ENCODE measurements at places on chromosomes 7 and 10.

GRCh38 chr10:13751191-13751764 lies 164.5 kb downstream of the PRPF18 start:
- no peak for DNase-seq

DNA sequence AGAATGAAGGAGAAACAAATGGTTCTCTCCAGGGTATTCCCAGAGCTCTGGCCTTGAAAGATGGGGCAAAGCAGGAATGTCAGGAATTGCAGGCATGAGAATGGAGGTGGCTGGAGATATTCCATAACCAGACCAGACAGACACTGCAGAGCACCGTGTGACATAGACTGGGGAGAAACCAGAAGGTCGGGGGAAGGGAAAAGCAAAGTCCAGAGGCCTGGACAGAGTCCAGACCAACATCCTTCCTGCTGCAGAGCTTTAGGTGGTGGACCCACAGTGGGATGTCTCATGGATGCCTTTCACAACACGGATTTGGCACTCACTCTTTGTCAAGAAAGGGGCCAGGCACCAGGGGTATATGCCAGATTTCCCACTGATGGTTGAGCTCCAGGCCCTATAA lies 177.2 kb upstream of the INHBA start:
- no peak for DNase-seq

DNA sequence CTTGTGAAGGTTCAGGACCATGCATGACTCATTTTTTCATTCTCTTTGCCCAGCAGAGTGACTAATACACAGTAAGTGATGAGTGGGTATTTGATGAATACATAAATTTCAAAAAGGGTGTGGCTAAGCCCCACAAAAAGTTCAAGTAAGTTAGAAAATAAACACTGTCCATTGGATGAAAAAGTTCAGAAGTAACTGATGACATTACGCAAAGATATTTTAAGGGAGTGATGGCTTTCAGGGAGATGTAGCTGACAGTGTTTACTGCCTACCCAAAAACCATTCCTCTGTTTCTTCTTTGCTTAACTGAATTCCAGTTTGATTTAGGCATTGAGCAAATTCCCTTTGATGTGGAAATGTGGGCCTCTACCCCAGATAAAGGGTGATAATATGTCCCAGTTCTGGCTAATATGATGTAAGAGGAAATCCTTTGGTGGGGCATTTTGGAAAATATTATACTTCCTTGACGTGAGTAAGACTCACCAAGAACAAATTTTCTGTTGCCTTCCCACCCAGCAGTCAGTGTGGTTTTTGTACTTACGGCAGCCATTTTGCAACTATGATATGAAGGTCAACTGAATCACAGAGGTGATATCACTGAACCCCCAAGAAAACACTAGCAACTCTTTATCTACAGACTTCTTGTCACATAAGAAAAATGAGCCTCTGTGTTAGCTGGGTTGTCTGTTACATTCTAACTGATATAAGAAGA lies 29.0 kb upstream of the EBLN1 start:
- peak; percentile 41 for DNase-seq

GRCh38 chr7:106124186-106124585 lies 12.1 kb upstream of the SYPL1 start:
- DNase-seq = no peak

GRCh38 chr10:23516530-23516929 lies 77.7 kb downstream of the OTUD1 start:
- peak; percentile 4 for DNase-seq

GRCh38 chr7:156675721-156676120 lies 35.1 kb downstream of the RNF32 start:
- DNase-seq = no peak

- no peak for DNase-seq
Observed at GRCh38 chr10:94219829-94220228, 142.9 kb downstream of the NOC3L start.

GRCh38 chr7:1123715-1124114 lies 35.8 kb downstream of the GPER1 start:
- DNase-seq = no peak

GRCh38 chr7:151047976-151048815 lies at the start of gene ASIC3:
TSS of gene ASIC3 (plus strand) at chr7:151048531. CDS start at chr7:151048886, 355 bp downstream.
- DNase-seq = no peak

DNA sequence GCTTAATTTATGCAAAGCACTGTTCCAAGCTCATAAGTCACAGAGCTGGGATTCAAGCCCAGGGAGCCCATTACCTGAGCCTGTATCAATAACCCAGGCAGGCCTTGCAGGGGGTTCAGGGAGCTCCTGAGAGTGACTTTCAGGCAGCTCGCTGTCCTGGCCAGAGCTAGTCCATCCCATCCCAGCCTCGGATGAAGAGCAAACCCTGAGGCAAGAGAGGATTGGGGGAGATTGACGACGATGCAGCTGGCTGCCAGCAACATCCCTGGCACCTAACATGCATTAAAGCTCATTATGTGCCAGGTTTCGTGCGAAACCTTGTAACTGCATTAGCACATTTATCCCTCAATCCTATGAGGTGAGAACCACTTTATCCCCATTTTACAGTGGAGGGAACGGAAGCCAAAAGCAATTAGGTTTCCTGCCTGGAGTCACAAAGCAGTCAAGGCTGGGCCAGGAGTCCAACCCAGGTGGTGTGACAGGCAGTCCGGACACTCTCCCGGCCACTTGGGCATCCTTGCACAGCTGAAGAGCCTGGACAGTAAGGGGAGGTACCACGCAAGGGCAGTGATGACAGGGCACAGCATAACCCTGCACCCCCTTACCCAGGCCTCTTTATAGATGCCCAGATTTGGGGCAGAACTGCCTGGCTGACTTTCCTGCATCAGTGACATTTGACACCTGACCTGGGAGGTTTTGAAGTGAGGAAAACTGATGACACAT lies 129.8 kb upstream of the CHST15 start:
- no peak for DNase-seq

GRCh38 chr10:120555842-120556532 lies 99.0 kb downstream of the PLPP4 start:
- no peak for DNase-seq

DNA sequence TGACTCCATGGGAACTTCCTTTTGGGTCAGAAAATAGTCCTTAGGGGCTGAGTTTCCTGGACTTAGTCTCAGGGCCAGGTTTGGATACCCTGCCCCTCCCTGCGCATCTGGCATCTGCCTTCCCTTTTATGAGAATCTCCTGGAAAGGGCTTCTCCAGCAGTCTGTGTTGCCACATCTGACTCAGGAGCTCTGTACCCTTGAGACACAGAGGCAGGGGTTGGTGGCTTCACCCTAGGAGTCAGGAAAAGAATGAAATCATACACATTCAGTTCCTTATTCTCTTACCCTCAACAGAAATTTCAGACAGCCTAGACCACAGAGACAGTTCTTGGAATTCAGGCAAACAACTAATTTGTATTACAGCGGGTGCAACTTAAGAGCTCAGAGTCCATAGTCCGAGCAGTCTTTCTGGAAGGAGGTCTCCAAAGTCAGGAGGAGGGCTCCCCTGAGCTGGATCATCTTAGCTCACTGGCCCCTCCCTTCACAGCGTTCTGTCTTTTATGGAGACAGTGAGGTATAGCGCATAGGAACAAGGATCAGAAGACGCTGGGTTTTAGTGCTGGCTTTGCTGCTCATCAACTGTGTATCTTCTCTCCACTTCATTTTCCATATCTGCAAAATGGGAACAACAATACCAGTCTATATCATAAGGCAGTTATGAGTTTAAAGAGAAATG lies 3.0 kb upstream of the PLAU start:
- no peak for DNase-seq

DNA sequence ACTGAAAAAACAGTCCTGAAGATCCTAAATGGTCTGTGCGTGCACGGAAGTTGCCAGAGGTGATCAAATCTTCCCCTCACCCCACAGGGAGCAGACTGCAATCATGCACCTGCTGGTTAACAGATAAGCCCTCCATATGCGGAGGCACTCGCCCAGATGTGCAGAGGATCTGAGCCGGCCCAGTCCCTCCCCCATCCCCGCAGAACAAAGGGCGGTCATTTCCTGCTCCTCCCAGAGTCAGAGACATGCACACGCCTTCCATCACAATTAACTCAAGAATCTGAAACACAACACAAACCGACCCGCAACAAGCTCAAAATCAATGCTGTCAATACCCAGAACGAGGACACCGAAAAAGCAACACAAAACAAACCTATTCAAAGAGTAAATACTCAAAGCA lies 24.2 kb downstream of the CRTAC1 start:
- no peak for DNase-seq

GRCh38 chr10:83632701-83633100 lies 506.6 kb upstream of the GHITM start:
- DNase-seq = no peak

DNA sequence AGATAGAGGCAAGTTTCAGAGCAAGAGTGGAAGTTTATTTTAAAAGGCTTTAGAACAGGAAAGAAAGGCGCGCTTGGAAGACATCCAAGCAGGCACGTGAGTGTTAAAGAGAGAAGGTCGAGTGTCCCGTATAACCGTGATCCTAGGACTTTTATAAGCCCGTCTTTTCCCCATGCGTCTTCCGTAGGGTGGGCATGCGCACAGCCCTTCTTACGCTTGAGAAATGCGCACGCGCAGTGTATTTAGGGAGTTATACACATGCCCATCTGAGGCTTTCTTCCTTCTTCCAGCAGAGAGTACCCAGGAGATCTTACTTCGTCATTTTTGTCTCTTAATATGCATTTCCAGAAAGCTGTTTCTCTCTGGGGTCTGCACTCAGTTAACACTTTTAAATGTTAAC lies 52.4 kb downstream of the CALD1 start:
- no peak for DNase-seq

- DNase-seq = no peak
Observed at GRCh38 chr7:55348502-55348901, 16.6 kb upstream of the LANCL2 start.

DNA sequence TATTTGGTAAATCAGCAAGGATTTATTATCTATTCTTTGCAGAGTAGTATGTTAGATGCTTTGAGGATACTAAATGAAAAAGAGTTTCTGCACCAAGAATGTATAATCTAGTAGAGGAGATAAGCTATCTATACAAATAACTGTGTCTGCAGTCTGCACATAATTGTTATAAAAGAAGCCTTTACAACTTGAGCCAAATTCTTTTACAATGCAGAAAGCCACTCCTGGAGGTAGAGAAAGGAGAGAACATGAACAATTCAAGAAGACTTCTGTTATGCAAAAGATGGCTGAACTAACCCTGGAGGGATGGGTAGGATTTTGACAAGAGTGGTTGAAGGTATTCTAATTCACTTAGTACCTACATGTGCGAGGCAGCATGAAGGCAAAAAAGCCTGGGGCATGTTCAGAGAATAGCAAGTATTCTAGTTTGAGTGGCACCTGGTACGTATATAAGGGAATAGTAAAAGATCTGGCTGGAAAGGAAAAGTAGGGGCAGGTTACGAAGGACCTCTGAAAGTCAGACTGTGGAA lies 251.1 kb upstream of the KAT6B start:
- DNase-seq = no peak

- no peak for DNase-seq
Observed at GRCh38 chr7:132150711-132151110, 425.6 kb downstream of the PLXNA4 start.

GRCh38 chr10:110508159-110508788 lies 10.6 kb downstream of the DUSP5 start:
- no peak for DNase-seq

DNA sequence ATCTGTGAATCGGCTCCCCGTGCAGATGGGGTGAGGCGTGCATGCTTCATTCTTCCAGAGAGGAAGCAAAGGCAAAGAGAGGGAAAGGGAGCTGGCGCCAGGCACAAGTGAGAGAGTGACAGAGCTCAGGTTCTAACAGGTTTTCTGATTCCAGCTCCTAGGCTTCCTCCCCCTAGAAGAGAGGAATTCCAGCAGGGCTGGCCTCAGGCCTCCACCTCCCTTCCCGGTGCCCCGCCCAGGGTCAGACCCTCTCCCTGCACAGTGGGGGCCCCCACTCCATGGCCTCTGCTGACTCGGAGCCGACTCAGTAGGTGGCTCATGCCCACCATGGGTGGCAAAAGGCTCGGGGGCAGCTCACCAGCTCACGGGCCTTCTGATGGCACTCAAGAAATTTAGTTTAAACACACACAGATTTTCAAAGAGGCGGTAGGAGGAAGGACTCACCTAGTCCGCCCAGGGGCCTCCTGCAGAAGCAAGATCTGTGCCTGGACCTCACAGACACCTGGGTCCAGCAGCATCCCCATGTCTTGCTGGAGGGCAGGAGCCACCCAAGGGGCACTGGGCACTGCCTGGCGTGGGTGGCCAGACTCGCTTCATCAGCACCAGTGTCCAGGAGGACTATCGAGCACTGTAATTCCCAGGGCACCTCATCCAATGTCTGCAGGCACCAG lies 183.5 kb downstream of the MAD1L1 start:
- no peak for DNase-seq

- DNase-seq = no peak
Observed at GRCh38 chr10:86540016-86540415, 18.4 kb upstream of the WAPL start.

GRCh38 chr10:122350893-122351292 lies 23.6 kb upstream of the PLEKHA1 start:
- DNase-seq = no peak

DNA sequence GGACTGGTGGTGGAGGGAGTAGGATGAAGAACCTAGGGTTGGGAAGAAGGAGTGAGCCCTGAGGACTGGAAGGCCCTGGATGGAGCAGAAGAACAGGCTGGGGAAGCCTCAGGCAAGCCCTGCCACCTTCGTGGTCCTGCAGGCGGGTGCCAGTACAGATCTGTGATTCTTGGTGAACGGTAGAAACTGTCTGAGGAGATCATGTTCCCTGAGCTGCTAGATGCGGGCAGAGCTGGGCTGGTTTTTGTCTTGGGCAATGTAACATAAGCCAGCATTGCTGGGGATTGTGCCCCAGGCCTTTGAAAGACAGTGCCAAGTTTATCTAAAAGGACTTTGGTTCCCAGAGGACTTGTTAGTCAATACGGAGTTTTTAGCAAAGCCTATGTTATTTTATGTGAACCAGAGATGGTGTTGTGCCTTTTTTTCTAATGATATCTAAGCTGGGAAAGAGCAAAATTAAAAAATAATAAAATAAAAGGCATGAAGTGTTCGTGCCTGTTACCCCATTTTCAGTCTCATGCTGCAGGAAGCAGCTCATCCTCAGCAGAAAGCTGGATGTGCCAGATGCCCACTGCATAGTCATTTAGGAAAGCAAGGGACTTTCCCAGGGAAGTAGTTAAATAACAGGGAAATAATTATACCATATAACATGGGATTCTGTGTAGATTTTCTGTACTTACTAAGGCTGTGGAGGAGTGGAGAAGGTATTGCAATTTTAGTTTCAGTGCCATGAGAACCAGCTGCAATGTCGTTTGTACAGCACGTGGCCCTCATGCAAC lies 24.4 kb upstream of the FIGNL1 start:
- no peak for DNase-seq

- DNase-seq = no peak
Observed at GRCh38 chr10:71974489-71975021, 10.4 kb downstream of the CHST3 start.

DNA sequence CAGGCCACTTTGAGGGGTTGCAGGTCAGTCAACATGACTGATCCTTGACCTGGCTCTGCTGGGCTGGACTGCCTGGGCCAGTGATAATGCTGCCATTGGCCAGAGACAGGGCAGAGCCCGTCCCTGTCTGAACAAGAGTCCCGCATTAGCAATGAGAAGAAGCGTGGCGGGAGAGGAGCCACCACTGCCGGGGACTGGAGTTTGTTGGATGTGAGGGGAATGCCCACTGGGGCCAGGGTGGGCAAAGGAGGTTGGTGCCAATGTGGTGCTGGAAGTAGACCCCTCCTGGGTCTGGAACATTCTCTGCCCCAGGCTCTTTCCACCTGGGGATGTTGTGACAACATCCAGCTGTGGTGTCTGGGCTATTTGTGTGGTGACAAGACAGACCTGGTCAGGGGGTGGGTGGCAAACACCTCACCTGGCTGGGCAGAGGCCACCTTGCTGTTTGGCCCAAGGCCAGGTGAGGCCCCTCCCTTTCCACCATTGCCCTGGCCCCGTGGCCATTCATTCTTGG lies 7.6 kb downstream of the SAP25 start:
- DNase-seq = no peak

- no peak for DNase-seq
Observed at GRCh38 chr10:70352401-70353097, 29.9 kb downstream of the LRRC20 start.
